ENCODE measurements at places on chromosomes 13 and 19.

DNA sequence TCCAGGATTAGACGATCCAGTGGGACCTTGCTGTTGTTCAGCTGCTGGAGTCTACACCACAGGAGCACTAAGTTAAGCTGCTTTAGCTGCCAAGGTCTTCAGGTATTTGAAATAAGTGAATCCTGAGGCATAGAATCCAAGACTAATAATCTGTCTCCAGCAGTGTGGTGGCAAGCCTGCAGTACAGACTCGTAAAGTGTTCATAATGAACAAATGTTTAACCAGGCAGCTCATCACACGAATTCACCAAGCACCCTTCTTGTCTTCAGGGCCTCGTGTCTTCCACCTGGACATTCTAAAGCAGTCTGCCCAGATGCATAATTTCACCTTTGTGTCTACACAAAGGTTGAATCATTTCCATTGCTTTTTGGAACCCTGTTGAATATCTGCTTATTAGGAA is 5.3 kb downstream of the ATP11A start:
- DNase-seq: no peak

DNA sequence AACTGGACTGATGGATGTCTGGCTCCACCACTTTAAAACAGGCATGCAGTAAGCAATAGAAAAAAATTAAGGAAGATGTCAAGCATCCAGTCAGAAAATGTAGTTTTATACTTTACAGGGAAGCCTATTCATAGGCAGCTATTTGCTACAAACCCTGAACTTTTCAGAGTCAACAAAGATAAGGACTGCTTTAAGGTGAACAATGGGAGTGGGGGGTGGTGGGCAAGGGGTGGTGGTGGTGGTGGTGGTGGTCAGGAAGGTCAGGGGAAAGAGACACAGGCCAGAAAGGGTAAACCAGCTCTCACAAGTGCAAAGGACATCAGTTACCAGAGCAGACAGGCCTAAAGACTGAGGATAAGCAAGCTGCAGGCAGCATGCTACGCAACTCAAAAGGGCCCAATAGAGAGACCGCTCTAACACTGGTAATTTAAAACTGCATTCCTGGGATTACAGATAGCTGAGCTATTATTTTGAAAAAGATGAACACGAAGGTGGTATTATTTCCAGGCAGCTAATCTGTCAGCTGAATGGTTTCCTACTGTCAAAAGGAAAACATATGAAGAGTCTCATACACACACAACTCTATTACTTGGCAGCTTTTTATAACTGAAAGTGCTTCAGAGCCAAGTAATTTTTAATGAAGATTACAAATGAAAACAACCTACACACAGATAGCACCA is 14.8 kb downstream of the BRD4 start:
- DNase-seq: no peak

DNA sequence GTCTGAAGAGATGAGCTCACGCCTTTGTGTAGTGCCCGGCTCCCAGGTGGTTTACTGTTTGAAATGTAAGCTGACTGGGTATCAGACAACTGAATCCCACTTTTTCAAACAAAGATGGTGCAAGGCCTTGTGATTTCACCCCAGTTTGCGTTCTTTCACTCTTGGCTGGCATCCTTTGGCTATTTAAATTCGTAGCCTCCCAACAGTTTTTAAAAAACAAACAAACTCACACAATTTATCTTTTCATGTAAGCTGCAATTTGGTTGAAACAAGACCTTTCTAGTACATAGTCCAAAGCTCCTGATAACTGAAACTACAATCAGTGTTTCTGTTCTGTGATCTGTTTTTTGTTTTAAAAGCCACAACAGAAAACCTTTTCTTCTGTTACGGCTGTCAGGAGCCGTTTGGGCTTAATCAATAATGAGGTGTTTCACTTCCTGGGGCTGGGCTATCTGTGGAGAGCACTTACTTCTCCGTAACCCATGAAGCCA is 65.1 kb upstream of the NPAS1 start:
- DNase-seq: no peak

GRCh38 chr13:39835253-39835652 is 179.8 kb downstream of the COG6 start:
- no peak for DNase-seq

- no peak for DNase-seq
Observed at GRCh38 chr19:28307487-28307886, 905.5 kb downstream of the UQCRFS1 start.

DNA sequence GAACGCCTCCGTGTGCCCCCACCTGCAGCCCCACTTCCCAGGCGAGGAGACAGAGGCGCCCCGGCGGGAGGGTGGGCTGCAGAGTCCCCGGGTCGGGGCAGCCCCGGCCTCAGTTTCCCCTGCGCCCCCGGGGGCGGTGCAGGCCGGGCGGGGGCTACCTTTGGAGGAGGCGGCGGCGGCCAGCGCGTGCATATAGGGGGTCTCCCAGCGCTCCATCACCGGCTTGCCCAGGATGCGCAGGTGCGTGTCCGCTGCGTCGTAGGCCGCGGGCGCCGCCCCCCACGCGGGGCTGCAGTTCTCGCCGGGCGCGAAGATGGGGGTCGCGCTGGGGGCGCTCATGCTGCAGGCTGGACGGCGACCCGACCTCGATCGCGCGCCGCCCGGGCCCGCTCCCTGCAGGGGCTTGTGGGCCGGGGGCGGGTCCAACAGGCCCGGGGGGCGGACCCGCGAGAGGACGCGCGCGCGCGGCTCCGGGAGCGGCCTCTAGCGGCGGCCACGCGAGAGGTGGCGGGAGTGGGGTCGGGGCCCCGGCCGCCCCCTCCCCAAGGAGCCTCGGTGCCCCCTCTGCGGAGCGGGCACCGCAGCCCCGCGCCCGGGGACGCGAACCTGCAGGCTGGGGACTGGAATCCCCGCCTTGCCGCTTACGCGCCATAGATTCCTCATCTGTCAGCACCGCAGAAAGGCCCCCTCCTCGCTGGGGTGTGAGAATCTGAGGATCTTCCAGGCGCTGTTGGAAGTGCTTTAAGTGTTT is at the start of gene GAMT:
TSS of gene GAMT (minus strand) at position 405 of the 751 bp plus-strand sequence. CDS start at position 339, 66 bp downstream.
- DNase-seq: no peak

DNA sequence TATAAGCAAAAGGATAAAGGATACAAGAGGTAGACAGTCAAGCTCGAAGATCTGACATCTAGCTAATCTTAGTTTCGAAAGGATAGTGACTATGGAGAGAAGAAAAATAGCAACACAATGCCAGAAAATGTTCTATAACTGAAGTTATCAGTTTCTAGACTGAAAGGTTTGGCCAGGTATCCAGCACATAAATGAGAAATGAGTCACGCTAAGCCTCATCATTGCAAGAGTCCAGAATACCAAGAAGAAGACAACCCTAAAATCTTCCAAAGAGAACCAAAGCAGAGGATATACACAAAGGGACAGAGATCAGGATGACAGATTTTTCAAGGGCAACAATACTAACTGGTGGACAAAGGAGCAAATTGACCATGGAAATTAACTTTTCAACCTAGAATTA is 237.0 kb downstream of the POSTN start:
- DNase-seq: no peak

DNA sequence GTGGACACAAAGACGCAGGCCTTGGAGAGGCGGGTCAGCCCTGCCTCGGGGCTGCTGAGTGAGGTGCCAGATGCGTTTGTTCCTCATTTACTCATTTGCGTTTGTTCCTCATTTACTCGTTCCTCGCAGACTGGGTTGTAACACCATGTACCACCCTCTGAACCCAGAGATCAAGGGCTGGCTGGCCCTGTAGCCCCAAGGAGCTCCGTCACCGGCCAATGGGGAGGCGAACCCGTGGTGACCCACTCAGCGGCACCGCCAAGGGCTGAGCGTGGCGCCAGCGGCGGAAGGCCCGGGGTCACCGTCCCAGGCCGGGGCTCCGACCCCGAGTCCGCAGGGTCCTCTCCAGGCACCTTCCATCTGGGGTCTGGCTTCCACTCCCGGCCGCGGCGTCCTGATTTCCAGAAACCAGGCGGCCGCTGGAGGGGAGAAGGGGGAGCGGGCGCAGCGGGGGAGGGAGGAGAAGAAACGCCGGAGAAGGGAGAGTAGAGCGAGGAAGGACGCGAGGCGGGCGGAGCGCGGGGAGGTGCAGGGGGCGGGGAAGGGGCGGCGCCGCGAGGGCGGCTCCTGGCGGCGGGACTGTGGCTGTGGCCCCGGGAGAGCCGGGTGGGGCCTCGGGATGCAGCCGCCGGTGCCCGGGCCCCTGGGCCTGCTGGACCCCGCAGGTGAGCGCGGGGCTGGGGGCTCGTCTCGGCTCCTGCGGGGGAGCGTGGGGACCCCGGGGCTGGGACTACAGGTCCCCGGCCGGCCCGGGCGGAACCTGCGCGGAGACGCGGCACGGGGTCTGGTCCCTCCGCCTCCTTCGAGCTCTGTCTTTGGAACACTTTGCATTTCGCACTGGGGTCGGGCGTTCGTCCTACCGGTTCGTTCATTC is at the start of gene TMEM255B:
TSS of gene TMEM255B (plus strand) at position 576 of the 874 bp plus-strand sequence. CDS start at position 620, 44 bp downstream.
- DNase-seq: peak; percentile 52

GRCh38 chr19:45496349-45496953 is 396 bp downstream of the RTN2 start:
- DNase-seq: no peak

DNA sequence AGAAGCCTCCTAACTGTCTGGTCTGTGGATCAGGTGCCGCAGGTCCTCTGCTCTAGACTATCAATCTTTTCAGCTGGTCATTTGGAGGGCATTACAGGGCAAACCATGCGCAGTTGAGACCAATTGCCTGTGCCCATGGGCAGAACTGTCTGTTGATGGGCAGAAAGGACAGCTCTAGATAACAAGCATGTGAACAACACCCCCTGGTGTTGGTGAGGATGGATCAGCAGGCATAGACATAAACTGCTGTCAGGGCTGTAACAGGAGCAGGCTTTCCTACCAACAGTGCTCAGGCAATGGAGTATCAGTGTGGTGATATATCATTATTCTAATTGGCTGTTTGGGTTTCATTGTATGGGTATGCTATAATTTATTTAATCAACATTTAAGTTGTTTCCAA is 104.7 kb upstream of the KL start:
- no peak for DNase-seq

- DNase-seq: no peak
Observed at GRCh38 chr19:42465827-42466280, 23.1 kb upstream of the CXCL17 start.

DNA sequence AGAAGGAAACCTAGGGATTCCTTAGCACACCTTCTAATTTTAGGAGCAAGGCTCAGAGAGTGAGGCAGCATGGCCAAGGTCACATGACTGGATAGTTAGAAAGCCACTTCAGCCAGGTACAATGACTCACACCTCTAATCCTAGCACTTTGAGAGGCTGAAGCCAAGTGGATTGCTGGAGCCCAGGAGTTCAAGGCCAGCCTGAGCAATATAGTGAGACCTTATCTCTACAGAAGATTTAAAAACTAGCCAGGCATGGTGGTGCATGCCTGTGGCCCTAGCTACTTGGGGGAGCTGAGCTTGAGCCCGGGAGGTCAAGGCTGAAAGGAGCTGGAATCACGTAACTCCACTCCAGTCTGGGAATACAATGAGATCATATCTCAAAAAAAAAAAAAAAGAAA is 69.2 kb downstream of the TEX26 start:
- no peak for DNase-seq

DNA sequence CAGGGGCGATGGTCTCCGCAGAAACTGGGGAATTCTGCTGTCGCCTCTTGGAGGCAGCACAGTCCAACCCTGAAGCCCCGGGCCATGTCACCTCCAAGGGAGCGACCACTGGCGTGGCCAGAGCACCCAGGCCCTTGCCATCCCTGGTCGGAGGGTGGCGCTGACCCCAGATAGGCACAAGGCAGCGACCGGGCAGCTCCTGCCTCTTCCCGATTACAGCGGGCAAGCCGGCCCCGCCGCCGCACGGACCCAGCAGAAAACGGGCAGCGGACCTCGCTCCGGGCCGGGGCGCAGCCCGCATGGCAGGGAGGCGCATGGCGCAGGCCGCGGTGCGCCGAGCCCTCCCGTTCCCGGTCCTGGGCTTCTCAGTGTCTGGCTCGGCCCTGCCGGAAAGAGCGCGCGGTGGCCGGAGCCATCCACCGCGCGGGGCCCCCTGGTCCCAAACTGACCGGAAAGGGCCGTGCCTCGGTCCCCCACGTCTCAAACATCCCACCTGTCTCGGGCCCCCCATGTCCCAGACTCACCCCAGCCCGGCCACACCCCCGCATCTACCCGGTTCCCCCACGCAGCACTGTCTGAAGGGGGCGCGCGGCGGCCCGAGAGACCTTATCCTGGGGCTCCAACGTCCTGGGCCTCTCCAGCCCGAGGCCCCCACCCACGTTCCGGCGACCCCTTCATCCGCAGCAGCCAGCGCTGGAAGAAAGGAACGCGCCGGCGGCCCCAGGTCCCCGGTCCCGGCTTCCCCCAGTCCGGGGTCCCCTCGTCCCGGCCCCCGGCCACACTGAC is 727 bp downstream of the CERS1 start:
- no peak for DNase-seq

- no peak for DNase-seq
Observed at GRCh38 chr13:94559222-94559795, 36.6 kb downstream of the TGDS start.

- no peak for DNase-seq
Observed at GRCh38 chr13:98883998-98884397, 93.9 kb downstream of the DOCK9 start.

DNA sequence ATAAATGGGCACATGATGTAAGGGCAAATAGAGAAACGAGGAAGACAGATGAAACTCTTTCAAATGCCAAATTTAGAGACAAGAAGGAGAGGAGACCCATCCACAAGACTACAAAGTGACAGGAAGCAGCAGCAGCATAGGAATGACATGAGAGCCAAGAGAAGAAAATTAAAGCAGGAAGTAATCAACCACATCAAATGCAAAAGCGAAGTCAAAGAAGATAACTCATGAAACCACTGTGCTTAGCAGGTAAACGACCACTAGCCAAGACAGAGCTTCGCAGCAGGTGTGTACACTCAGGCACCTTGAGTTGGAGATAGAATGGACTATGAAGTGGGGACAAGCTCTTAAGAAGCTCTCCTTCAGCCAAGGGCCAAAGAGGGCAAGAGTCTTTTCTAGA is 64.1 kb downstream of the KLF12 start:
- no peak for DNase-seq

GRCh38 chr13:29515372-29515771 is 80.1 kb downstream of the SLC7A1 start:
- no peak for DNase-seq

DNA sequence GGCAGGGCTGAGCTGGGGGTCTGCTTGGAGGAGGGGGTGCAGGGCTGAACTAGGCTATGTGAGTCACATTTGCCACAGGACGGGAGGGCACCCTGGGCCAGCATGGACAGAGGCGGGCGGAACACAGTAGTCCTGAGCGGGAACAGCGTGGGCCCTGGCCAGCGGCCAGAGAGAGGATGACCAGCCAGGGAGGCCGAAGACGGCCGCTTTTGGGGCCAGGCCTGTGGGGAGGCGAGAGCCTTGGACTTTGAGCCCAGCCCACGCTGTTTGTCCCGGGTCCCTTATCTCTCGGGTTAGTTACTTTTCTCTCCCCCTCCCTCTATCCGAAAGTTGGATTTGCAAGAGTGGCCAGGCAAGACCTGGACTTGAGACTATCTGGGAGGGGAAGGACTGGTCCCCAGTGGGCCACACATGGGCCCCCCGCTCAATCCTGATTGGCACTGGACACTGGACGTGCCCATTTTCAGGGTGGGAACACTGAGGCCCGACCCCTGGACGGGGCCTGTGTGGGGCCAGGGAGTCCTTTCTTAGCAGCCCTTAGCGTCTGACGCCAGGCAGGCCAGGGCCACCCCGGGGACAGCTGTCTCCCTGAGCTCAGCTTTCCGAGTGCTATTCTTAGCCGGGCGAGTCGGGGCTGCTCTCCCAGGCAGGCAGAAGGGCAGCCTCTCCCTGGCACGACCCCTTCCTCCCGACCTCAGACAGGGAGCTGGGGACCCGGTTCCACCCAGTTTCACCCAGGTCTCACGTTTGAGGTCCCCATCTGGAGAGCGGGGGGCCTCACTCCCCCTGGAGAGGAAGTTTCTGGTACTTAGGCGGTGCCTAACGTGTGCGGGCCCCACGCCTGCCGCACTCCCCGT is 833 bp downstream of the GAMT start:
- no peak for DNase-seq

GRCh38 chr13:99905224-99905623 is 66.3 kb downstream of the ZIC5 start:
- DNase-seq: no peak
